NCI-H2029 (cell line): ENCODE measurements at places on chromosomes 4 and X.

- no peak for DNase-seq
Observed at GRCh38 chrX:102860235-102860634, 76.8 kb upstream of the RAB40AL start.

DNA sequence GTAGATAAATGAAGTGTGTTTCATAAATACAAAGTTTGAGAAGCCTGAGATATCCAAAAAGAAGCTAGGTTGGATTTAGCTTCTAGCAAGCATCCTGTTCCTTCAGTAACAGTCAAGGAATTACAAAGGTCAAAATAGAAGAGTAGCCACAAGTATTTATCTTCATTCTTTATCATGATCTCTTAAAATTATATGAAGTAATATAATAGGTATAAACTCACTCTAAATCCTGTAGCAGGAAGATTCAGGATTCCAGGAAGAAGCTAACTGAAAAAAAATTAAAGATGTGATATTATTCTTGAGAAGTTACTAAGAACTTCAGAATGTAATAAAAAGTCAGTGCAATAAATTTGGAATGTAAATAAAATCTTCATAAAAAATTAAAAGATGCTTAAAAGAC, 31.1 kb upstream of the RXFP1 start:
- DNase-seq: no peak

DNA sequence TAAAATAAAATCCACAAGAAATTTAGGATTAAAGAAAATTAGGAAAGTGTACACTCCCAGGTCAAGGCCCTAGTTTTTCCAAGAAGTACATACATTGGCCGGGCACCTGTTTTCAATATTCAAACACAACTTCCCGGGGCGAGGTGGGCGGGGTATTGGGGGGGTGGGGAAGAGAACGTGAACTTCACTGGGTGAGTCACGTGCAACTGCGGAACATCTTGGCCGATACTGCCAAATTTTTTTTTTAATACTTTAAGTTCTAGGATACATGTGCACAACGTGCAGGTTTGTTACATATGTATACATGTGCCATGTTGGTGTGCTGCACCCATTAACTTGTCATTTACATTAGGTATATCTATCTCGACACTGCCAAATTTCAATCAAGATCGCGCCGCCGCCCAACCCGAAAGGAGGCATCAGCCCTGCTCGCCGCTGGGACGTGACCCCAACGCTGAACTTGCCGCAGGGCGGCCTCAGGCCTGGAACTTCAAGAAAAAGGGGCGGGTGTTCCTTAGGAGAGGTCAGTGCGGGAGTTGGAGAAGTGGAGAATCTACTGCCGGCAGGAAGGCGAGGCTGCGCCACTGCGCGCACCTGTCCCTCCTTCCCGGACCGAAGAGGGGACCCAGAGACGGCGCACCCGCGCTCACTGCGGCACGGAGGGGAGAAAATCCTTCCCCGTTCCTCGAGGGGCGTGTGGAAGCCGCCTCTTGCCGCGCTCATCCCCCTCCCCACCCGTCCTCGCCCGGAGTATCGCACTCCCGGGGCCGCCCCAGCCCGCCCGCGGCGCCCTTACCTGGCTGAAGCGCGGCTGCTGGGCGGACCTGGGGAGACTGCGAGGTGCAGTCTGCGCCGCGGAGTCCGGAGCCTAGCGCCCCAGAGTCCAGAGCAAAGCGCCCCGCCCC, at the start of gene TEC:
Gene TEC, minus strand, starts transcription at position 883 of the 905 bp plus-strand sequence. CDS start 41,224 bp downstream, outside the sequence.
- peak; percentile 32 for DNase-seq

DNA sequence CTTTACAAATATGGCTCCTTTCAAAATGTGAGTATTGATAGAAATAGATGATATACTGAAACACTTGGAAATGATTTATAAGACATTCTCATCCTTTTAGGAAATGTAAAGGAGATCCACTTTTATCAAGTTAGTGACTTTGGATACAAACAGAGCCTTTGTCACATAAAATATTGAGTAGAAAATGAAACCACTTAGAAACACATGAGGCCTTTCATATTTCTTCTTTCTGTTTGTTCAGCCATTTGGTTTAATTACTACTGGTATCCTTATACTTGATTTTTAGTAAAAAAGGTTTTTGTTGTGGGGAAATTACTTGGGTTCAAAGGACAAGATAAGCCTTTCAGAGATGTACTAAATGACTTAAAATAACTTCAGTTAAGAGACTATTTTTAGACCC, 4.1 kb downstream of the STOX2 start:
- no peak for DNase-seq

GRCh38 chrX:119391279-119391678, 7.9 kb upstream of the SLC25A43 start:
- no peak for DNase-seq

- no peak for DNase-seq
Observed at GRCh38 chrX:118464501-118464900, 31.1 kb upstream of the DOCK11 start.

GRCh38 chr4:168390041-168390440, 71.5 kb upstream of the DDX60 start:
- no peak for DNase-seq

- peak; percentile 1 for DNase-seq
Observed at GRCh38 chrX:134548257-134549201, 88.6 kb downstream of the HPRT1 start.

GRCh38 chr4:186190581-186191199, 677 bp upstream of the CYP4V2 start:
- no peak for DNase-seq

- no peak for DNase-seq
Observed at GRCh38 chrX:80817002-80817401, 7.3 kb upstream of the BRWD3 start.

- no peak for DNase-seq
Observed at GRCh38 chr4:169150806-169151205, 120.0 kb downstream of the SH3RF1 start.

DNA sequence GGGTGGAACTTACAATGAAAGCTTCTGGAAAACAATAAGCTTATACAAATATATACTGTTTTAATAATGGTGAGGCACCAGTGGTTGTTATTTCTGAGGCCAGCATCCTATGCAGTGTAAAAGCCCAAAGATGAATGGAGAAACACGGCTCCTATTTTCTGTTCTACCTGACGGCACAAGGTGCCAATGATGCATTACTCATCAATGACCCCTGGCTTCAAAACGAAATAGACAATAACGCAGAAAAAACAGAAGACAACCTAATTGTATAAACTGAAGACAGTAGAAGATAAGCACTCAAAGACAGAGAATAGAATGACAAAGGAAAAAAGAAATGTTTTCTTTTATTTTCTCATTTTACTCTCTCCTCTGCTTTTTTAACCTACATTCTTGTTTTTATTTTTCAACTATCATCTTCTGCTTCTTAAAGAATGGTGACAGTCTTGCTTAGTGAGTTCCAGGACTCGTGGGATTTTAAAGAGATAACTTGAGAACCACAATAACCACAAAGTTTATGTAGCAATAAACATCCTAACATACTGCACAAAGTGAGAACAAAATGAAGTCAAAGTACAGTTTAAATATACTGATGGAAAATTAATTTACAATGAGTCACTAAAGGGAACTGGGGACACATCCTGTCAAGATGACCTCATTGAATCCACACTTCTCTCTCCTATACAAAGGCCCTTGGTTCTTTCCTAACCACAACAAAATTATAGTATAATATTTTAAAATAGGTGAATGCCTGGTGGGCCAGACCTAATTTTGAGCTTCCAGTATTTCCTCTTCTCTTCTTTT, 169.8 kb downstream of the BTC start:
- DNase-seq: no peak

- no peak for DNase-seq
Observed at GRCh38 chrX:68060506-68061205, 372.6 kb downstream of the OPHN1 start.

- DNase-seq: no peak
Observed at GRCh38 chr4:37837446-37837845, 11.0 kb downstream of the PGM2 start.
